T-cell (primary cell): ENCODE measurements at places on chromosomes 6 and 20. TPM values are rescaled to one million over a fixed set of nuclear protein-coding genes. Genes with fewer than 3 reads are reported as not detected.
A peak's percentile ranks its signal among the peaks of the same experiment; 100 is the strongest.

DNA sequence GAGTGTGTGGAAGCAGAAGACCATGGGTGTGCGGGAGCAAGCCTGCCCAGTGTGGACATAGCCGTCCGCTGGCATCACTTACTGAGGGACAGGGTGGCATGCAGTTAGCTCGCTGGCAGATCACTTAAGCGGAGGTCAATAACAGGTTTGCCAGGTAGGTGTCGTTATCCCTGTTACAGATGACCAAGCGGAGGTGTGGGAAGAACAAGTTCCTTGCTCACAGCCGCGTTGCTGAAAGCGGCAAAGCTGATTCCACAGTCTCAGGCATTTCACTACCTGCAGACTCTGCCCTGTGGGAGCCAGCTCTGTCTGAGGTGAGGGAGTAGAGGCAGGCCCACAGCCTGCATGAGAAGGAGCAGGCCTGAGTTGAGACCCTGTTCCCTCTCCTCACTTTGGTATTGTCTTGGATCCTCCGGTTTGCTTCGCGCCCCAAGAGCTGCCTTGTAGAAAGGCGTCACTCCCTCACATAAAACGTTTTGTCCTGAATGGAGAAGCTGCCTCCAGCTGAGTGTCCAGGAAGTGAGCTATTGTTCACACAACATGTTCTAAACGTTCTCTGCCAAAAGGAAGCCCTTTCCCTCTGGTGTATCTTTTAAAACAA, 96.9 kb downstream of the TCP11 start:
- DNase-seq, result no peak
- H3K36me3 ChIP-seq, result peaks cover 8% of the 10 kb centered on the region
- H3K4me3 ChIP-seq, result no peak overlapping the region
- peaks cover 14% of the 10 kb centered on the region for H3K4me1 ChIP-seq
- H3K27ac ChIP-seq, result no peak overlapping the region

GRCh38 chr6:160027076-160027475, 58.2 kb downstream of the IGF2R start:
- H3K4me3 ChIP-seq, result no peak overlapping the region
- H3K27ac ChIP-seq, result no peak overlapping the region
- H3K36me3 ChIP-seq, result peaks cover 66% of the 10 kb centered on the region
- H3K27me3 ChIP-seq, result no peaks in the 10 kb centered on the region
- DNase-seq, result no peak
- H3K4me1 ChIP-seq, result no peaks in the 10 kb centered on the region

DNA sequence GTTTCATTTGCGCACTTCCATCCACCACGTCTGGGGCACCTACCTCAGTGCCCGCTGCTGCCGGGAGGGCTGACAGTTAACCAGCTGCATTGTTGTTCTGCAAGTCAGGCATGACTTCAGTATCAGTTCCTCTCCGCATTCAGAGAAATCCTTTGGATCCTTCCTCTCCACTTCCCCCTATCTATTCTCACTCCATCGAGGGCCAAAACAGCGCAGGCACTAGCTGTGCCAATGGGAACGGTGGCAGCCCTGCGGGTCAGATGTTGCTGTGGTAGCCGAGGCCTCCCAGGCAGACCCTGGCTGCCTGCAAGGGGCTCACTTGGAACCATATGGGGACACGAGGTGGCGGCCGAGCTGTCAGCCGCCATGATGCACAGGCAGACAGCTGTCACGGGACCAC, 64.2 kb upstream of the INSM1 start:
- H3K36me3 ChIP-seq, result no peaks in the 10 kb centered on the region
- peaks cover 7% of the 10 kb centered on the region for H3K27me3 ChIP-seq
- H3K27ac ChIP-seq, result no peak overlapping the region
- no peak overlapping the region for H3K4me3 ChIP-seq
- no peak for DNase-seq

DNA sequence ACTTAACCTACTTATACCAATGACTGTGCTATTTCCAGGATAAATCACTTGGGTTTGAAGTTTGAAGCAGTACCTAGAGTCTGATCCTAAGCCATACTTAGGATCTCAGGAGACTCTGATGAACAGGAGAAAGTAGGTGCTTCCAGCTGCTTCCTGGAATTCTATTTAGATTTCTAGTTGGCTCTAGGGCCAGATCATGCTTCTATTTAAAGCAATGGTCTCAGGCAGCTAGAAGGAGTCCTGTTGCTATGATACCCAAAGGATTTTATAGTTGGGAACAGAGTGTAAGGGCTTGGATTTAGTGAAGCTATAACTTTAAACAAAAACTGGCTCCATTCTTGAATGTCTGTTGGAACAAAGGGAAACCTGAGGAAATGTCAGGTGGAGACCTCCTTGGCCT, 52.4 kb upstream of the TINAG start:
- H3K36me3 ChIP-seq, result no peaks in the 10 kb centered on the region
- H3K4me3 ChIP-seq, result no peak overlapping the region
- H3K27me3 ChIP-seq, result no peaks in the 10 kb centered on the region
- DNase-seq, result no peak

DNA sequence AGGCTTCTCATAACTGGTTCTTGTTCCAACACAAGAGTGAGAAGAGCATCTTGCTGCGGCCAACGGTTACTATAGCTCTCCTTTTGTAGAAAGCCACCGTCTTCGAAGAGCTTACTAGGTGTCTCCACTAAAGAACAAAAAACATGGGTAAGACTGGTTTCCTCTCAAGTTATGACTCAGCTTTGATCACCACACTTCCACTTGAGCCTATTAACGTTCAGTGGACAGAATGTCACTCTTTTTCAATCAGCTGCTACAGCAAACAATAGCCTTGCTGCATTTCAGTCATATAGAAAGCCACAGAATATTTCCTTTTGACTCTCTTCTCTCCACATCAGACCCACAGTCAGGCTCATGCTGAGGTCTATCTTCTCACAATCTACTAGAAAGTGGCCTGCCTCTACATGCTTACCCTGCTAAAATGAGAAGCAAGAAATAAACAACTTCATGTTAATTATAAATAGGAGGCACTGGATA, 243.5 kb upstream of the PREP start:
- DNase-seq, result no peak
- no peak overlapping the region for H3K4me3 ChIP-seq
- H3K4me1 ChIP-seq, result peaks cover 55% of the 10 kb centered on the region
- peak overlapping the region; percentile 59 for H3K27ac ChIP-seq
- H3K36me3 ChIP-seq, result no peaks in the 10 kb centered on the region

DNA sequence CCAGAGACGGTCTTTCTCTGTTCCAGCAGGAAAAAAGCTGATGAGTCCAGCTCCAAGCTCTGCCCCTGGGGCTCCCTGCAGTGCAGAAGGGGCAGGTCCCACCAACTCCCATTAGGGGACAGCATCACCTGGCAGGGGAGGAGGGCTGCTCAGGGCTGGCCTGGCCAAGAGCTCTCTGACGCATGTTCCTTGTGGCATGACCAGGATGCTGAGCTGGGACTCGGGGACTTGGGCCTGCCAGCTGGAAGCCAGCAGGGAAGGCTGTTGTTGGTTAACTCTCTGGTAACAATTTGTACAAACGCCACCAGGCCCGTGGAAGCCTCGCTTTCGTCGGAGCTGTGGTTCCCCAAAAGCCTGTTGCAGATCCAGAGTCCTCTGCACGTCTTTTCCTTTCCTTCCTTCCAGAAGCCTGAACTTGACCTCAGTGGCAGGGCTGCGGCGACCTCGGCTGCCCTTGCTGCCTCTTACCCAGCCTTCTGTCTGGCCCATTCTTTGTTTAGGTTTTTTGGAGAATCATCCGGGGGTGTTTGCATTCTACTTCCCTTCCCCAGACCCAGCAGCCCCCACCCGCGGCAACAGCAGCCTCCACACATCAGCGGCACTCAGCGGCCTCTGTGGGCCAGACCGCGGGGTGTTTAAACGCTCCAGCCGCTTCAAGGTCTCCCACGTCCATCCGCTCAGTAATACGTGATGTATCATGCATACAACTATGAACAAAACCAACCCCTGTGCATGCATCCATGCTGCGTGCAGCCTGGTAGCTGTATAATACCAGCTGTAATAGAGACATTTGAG, 63.3 kb downstream of the GNAS-AS1 start:
- DNase-seq, result no peak
- no peaks in the 10 kb centered on the region for H3K27me3 ChIP-seq

DNA sequence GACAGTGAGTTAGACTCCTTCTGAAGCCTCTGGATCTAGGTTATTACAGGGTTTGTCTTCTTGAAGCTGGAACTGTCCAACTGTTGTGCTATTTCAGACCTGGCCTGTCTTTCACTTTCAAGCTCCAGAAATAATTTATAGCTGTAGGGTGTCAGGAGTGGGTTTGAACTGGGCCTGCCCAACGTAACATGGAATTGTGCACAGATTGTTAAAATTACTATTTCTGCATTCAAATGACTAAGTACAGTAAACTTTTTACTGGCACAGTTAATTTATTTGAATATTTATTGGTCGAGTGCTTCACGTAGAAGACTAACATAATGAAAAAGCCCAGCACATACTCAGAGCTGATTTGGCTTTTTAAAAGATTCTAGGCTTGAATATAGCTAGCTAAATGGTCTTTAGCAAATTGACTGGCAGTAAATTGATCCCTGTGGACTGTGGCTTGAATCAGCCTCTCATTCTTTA, 74.3 kb downstream of the ARID1B start:
- H3K36me3 ChIP-seq, result no peaks in the 10 kb centered on the region
- H3K4me1 ChIP-seq, result peaks cover 27% of the 10 kb centered on the region
- DNase-seq, result no peak
- no peak overlapping the region for H3K27ac ChIP-seq
- H3K27me3 ChIP-seq, result no peaks in the 10 kb centered on the region

DNA sequence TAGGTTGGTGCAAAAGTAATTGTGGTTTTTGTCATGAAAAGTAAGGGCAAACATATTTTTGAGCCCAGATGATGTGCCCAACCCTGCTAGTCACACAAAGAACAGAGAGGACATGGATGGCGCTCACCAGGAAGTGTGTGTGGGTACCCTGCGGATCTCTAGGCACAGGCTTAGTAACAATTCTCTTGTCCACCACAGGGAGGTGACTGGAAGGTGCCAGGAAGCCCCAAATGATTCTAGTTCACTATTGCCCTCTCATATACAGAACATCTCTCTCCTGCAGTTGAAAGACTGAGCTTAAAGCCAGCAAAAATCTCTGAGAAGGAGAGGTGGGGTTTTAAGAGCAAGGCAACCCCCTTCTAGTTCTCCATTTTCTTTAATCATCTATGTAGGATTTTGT, 272.1 kb upstream of the TAB2 start:
- no peak overlapping the region for H3K27ac ChIP-seq
- no peaks in the 10 kb centered on the region for H3K27me3 ChIP-seq
- H3K4me3 ChIP-seq, result no peak overlapping the region
- DNase-seq, result peak; percentile 13

DNA sequence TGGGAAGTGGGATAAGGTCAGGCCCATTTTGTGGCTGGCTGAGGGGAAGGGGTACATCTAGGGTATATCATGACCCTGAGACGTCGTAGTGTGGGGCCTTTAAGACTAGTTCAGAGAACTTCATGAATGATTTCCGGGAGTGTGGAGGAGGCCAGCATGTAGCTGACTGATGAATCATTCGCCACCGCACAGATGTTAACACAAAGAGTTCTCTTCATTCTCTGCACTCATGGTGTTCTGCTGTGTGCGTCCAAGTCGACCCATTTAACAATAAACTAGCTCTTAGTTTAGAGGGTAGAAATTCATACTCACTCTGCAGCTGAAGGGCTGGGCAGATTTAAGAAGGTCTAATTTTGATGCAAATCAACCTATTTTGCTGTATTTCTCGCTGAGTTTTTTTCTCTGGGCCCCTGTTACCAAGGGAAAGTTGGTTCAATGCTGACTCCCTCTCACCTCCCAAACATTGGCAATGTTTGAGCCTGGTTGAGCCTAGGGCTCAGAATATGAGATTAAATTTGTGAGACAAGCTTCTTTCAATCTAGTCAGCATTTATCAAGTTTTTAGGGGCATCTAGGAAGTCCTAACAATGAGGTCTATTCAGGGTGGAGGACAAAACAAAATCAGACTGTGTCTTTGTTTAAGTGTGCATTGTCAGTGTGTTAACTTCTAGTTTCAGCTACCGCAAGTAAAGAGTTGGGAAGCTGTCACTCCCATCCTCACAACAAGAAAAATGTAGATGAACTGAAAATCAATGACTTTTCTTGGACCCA, 106.8 kb upstream of the CBLN4 start:
- no peak overlapping the region for H3K4me3 ChIP-seq
- no peak for DNase-seq
- H3K27me3 ChIP-seq, result no peaks in the 10 kb centered on the region

GRCh38 chr20:58450254-58450653, 61.2 kb downstream of the VAPB start:
- no peaks in the 10 kb centered on the region for H3K4me1 ChIP-seq
- no peak overlapping the region for H3K27ac ChIP-seq
- peaks cover 11% of the 10 kb centered on the region for H3K36me3 ChIP-seq

DNA sequence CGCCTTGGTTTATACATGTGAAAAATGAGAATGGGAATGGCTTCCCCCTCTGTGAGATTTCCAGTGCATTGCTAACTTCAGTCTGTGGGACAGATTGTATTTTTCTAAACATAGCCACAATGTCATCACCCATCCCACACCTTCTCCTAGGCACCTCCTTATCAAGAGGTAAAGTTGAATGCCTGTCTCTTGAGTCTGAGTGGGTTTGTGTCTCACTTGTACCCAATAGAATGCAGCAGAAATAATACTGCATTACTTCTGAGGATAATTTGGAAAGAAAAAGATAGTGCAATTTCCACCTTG, 27.9 kb downstream of the RIN2 start:
- no peak overlapping the region for H3K27ac ChIP-seq
- H3K36me3 ChIP-seq, result no peaks in the 10 kb centered on the region
- peaks cover 3% of the 10 kb centered on the region for H3K27me3 ChIP-seq
- no peak overlapping the region for H3K4me3 ChIP-seq
- DNase-seq, result no peak
- no peaks in the 10 kb centered on the region for H3K4me1 ChIP-seq

DNA sequence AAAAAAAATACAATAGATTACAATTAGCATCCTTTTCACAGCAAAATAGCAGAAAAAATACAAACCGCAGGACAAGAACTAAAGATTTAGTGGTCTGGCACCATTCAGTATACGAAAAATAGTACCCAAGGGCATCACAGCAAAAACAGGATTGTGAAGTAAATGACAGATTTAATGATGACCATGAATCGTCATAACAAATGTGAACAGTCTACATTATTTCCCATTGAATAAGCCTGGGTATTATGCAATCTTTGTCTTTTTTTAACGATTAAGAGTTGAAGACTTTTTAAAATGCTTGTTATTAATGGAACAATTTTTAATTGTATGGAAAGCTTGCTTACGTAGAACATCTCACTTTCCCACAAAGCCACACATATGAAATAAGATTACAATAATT, 432.8 kb downstream of the PKHD1 start:
- no peak overlapping the region for H3K27ac ChIP-seq
- no peaks in the 10 kb centered on the region for H3K4me1 ChIP-seq
- H3K4me3 ChIP-seq, result no peak overlapping the region
- no peaks in the 10 kb centered on the region for H3K36me3 ChIP-seq

- peaks cover 28% of the 10 kb centered on the region for H3K4me1 ChIP-seq
- H3K4me3 ChIP-seq, result no peak overlapping the region
- no peaks in the 10 kb centered on the region for H3K36me3 ChIP-seq
Observed at GRCh38 chr6:11228935-11229654, 3.4 kb downstream of the NEDD9 start.

GRCh38 chr6:4264081-4264480, 128.7 kb upstream of the ECI2 start:
- H3K4me3 ChIP-seq, result no peak overlapping the region
- no peaks in the 10 kb centered on the region for H3K4me1 ChIP-seq
- no peak for DNase-seq
- H3K27me3 ChIP-seq, result no peaks in the 10 kb centered on the region
- H3K27ac ChIP-seq, result no peak overlapping the region

The PTGIS gene
- 0.23 TPM for total RNA-seq

The COMMD7 gene
- total RNA-seq, result 35.5 TPM

The IMPG1 gene
- total RNA-seq, result not detected

The PI16 gene
- total RNA-seq, result 3.7 TPM
